Vein endothelial cell (primary cell): ENCODE measurements at places on chromosomes 6 and 20. TPM values are rescaled to one million over a fixed set of nuclear protein-coding genes. Genes with fewer than 3 reads are reported as not detected.

The GLP1R gene
- total RNA-seq, result not detected in 2 replicates

The ZFP57 gene
- total RNA-seq, result 0.10 TPM in 1 of 2 replicates, not detected in the other

The ADGB gene
- total RNA-seq, result not detected in 2 replicates

The LY6G6F gene
- total RNA-seq, result not detected in 2 replicates

The MMUT gene
- total RNA-seq, result 10.1 and 13.4 TPM in 2 replicates

The EPHA7 gene
- under 0.01 TPM in 1 of 2 replicates, not detected in the other for total RNA-seq

The ZBTB46 gene
- total RNA-seq, result 13.1 and 14.4 TPM in 2 replicates

The SLC26A8 gene
- total RNA-seq, result 0.38 TPM in 1 of 2 replicates, not detected in the other

The SULF2 gene
- 205 and 214 TPM in 2 replicates for total RNA-seq

The OR2H1 gene
- total RNA-seq, result not detected in 2 replicates

The TRMT6 gene
- total RNA-seq, result 5.2 and 6.3 TPM in 2 replicates

The CLVS2 gene
- not detected in 2 replicates for total RNA-seq

The TSBP1 gene
- not detected in 2 replicates for total RNA-seq

The NTSR1 gene
- not detected in 2 replicates for total RNA-seq

The GUCA1A gene
- total RNA-seq, result not detected in 2 replicates

The POLR1H gene
- total RNA-seq, result 19.9 and 28.7 TPM in 2 replicates

The MLIP gene
- total RNA-seq, result 10.1 and 18.7 TPM in 2 replicates

The SYCP2 gene
- total RNA-seq, result 0.33 and 0.38 TPM in 2 replicates

The BLOC1S5 gene
- total RNA-seq, result 13.1 and 17.8 TPM in 2 replicates

The THBS2 gene
- 1.1 and 2.0 TPM in 2 replicates for total RNA-seq

The CCDC170 gene
- under 0.01 and 0.57 TPM in 2 replicates for total RNA-seq

The CTAGE9 gene
- total RNA-seq, result not detected in 2 replicates

The FARS2 gene
- 27.5 and 31.7 TPM in 2 replicates for total RNA-seq

The VSX1 gene
- not detected in 2 replicates for total RNA-seq

The UST gene
- total RNA-seq, result under 0.01 and 0.29 TPM in 2 replicates

The WFDC6 gene
- not detected in 2 replicates for total RNA-seq

The KIAA1755 gene
- total RNA-seq, result under 0.01 and 0.19 TPM in 2 replicates

The ADA gene
- 13.3 and 29.7 TPM in 2 replicates for total RNA-seq

The GMPR gene
- 16.6 and 17.6 TPM in 2 replicates for total RNA-seq
